ENCODE measurements at places on chromosomes 2 and 18.

GRCh38 chr2:105537466-105537865 is 138.6 kb upstream of the FHL2 start:
- DNase-seq: no peak

DNA sequence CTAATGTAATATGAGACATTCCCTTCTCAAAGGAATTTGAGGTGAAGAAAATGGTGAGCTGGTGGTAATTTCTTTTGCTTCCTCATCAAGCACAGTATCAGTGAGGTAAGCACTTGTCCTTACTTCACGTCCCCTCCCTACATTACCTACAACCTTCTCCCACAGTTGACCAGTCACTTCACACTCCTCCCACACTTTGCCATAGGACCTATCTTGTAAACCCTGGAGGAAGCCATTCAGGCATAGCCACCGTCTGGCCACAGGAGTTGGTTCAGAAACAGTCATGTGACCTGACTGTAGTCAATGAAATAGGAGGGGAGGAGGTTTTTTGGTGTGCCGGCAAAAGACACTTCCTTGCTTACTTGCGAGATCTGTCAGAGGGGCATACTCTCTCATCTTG is 12.1 kb downstream of the ACOXL start:
- no peak for DNase-seq

DNA sequence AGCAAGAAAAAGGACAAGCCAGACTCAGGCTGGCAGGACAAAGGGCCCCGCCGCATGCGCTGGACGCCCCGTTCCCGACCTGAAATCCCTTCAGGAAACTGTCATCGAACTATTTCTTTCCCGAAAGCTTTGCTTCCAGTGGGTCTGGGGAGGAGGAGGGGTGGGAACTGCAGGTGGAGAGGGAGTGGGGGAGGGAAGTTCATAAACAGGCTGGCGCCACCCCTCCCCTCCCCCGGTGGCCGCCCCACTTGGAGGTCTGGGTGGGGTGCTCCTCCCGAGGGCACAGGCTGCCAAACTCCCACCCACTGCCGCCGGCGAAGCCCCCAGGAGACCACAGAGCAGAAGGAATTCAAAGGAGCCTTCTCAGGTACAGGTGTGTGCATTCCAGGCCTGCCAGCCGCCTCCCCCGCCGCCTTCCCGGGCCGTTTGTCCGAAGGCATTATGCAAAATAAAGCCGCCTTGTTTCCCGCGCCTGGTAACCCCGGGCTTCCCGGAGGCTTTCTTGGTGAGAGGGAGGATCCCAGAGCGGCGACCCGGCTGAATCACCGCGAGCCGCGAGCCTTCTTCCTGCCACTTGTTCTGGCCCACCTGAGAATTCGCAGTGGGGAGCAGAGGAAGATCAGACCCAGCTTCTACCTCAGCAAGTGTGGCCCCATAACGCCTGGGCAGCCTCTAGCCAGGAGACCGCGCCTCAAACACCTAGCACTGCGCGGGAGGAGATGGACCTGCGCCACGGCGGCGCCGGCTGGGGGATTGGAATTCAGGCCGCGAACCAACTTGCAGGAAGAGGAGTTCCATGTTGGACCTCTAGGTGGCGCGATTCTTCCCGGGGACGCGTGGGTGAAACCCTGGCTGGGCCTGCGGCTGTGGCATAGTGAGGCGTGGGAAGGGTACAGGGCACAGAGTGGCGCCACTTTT is 101.9 kb downstream of the FOXI3 start:
- peak; percentile 1 for DNase-seq

- no peak for DNase-seq
Observed at GRCh38 chr2:11514081-11514730, 19.6 kb upstream of the GREB1 start.

GRCh38 chr18:8979258-8979988 is 123.1 kb upstream of the NDUFV2 start:
- DNase-seq: no peak

GRCh38 chr18:6368017-6368416 is 46.7 kb downstream of the L3MBTL4 start:
- DNase-seq: no peak

GRCh38 chr18:35460736-35461161 is 37.0 kb downstream of the INO80C start:
- DNase-seq: no peak

GRCh38 chr18:63120620-63121019 is 198.9 kb downstream of the BCL2 start:
- DNase-seq: no peak

DNA sequence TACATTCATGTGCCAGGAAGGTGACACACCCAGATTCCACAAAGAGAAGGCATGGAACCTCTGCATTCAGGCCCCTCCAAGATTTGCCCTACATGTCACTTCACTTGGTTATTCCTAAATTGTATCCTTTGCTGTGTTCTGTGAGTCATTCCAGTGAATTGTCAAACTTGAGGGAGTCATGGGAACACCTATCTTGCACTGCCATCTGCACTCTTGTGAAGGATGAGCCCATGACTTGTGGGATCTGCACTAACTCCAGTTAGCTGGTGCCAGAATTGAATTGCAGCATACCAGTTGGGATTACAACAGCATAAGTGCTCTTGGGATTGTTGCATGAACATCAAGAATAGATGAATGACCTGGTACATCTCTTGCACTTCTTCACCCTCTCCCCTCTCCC is 1288.0 kb upstream of the ZEB2 start:
- DNase-seq: no peak

- no peak for DNase-seq
Observed at GRCh38 chr2:239277401-239278085, 123.3 kb downstream of the HDAC4 start.

- no peak for DNase-seq
Observed at GRCh38 chr2:101204400-101205115, 48.1 kb upstream of the CNOT11 start.

- no peak for DNase-seq
Observed at GRCh38 chr2:179141206-179141605, 91.3 kb upstream of the CCDC141 start.

DNA sequence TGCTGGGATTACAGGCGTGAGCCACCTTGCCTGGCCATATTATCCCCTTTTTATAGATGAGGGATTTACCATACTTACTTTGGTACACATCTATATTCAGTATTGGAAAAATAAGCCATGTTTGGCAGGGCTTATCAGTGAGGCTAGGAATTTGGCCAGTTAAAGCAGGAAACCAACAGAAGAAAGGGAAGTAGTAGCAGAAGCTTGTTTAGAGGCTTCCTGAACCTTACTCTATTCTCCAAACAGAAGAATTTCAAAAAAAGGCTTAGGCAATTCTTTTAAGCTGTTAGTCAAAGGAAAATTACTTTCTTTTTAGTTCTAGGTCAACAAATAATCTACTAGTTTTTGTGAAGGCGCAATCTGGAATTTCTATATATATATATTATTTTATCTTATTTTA is 3.2 kb upstream of the GLS start:
- no peak for DNase-seq

GRCh38 chr2:2291500-2292260 is 39.4 kb downstream of the MYT1L start:
- no peak for DNase-seq

DNA sequence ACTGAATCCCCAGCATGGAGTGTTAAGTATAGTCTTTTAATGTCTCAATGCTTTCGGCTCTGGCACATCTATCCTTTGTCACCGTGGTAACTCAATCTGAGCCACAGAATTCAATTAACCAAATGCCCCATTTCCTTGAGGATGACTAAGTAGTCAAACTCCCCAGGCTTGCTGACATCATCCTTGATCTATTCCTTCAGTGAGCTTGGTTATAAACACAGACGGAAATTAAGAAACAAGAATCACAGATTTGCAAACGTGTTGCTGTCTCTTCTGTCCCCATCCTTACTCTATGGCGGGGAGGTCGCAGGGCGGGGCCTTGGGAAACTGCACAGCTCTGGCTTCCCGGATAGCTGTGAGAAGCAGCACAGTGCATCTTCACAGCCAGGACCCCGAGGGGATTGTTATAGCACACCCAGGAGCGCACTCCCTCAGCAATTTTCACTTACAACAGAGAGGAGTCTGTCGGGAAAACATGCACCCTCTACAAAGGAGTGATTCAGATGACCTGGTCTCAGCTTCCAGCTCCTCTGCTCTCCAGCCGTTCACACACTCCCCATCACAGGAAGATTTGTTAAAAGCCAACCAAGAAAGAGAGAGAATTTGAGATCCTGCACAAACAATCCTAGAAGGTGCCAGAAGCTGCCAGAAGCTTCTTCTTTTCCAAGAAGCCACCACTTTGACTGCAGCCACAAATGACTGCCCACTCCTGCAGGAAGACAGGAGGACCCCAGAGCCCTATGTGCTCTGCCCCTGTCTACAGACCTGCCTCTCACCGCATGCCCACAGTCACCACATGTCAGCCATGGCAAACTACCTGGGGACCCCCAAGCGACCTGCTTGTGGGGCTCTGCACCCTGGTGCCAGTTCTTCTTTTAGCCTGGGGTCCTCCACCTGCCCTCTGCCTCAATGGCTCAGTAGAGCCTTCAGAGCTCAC is 44.9 kb upstream of the YWHAQ start:
- DNase-seq: no peak

DNA sequence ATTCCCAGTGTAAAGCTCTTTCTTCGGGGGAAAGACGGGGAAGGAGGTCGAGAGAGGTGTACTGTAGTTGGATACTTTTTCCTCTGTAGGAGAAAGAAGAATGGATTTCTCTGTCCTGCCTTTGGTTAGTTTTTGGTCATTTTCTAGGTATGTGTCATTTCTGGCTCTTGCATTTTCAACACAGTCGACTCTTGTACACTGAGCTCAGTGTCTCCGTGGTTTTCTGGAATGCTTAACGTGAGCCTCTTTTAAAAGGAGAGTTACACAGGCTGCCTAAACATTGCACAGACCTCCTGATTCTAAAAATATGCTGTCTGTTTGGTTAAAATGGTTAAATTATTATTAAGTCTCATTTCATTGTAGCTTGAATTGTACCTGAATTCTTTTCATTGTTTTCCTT is 21.8 kb upstream of the GLS start:
- no peak for DNase-seq

DNA sequence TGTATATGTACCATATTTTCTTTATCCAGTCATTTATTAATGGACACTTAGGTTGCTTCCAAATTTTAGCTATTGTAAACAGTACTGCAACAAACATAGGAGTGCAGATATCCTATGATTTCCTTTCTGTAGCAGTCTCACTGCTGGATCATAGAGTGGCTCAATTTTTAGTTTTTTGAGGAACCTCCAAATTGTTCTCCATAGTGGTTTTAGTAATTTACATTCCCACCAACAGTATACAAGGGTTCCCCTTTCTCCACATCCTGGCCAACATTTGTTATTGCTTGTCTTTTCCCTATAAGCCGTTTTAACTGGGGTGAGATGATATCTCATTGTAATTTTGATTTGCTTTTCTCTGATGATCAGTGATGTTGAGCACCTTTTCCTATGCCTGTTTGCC is 114.3 kb downstream of the TMEM17 start:
- DNase-seq: no peak

GRCh38 chr18:48605408-48605845 is 66.6 kb downstream of the CTIF start:
- DNase-seq: no peak

- DNase-seq: no peak
Observed at GRCh38 chr18:70082430-70082829, 123.1 kb downstream of the RTTN start.

GRCh38 chr18:48913201-48913600 is 37.6 kb downstream of the SMAD7 start:
- DNase-seq: no peak

GRCh38 chr2:42474765-42475454 is 18.9 kb downstream of the KCNG3 start:
- DNase-seq: no peak

DNA sequence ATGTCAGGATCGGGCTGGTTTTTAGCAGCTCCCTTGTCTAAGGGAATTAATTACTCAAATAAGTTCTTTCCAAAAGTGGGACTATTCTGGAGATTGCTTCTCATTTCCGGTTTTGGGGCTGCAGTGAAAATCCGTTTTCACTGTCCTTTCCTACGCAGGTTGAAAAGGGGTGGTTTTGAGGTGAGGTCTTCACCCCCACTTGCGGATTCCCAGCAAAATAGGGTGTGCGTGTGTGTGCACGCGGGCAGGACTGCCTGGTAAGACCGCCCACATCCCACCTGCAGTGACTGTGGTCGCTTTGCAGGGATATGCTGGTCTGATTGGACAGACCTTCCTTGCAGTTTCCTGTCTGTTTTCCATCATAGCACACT is 472 bp upstream of the PLEKHM3 start:
- DNase-seq: no peak

GRCh38 chr2:85828725-85829124 is 60.1 kb downstream of the ST3GAL5 start:
- DNase-seq: no peak

DNA sequence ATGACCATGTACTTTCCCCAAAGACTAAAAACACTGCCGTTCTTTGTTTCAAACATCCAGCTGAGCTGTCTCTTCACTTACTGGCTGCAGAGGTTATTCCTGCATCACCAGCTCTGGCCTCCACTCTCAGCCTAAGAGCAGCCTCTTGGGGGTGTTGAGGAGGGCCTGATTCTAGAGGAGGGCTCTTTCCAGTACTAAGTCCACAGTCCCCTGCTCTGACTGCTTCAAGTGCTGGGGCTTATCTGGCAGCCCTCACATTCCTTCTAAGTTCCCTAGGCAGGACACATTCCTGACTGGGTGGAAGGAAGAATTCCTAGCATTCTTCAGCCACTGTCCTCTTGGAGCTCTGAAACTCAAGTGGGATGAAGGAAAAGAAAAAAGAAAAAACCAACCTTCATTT is 32.9 kb upstream of the EHBP1 start:
- DNase-seq: no peak

GRCh38 chr2:18356676-18357075 is 203.8 kb downstream of the RDH14 start:
- no peak for DNase-seq

DNA sequence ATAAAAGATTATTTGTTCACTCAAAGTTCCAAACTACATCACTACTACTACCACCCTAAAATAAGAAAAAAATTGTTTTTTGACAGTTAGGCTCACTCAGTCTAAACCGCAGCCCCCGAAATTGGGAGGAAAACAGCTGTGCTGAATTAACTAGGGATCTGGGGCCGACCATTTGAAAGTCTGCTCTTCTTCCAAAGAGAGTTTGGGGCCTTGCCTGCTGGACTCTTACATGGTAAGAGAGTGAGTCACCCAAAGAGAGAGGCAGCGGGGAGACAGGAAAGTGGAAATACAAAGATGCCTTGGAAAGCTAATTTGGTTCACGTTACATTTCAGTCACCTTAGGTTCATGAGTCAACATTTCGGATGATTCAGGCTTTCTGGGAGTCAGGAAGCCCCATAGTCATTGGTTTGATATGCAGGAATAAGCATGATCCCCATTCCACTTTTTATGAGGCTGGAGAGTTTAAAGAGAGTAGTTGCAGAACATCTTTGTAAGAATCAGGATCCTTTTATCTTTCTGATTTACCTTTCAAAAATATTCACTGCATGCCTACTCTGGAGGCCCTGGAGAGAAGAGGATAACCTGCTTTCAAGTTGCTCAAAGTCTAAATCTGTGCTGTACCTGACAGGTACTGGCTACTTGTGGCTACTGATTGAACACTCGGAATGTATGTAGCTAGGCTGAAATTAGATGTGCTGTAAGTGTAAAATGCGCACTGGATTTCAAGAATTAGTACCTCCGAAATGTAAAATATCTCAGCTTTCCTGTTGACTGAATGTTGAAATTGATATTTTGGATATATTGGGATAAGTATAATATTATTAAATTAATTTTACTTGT is 995 bp upstream of the RTN4 start:
- DNase-seq: no peak

Data from activated naive CD4-positive, alpha-beta T cell (primary cell).